Stimulated activated CD8-positive, alpha-beta memory T cell treated with anti-CD3 and anti-CD28 coated beads, Interleukin-7, amount 100 ng/mL, for 1 hour (primary cell): ENCODE measurements at places on chromosomes 1 and 21.

GRCh38 chr1:44275991-44276405 lies 62.7 kb downstream of the DMAP1 start:
- no peak for DNase-seq

DNA sequence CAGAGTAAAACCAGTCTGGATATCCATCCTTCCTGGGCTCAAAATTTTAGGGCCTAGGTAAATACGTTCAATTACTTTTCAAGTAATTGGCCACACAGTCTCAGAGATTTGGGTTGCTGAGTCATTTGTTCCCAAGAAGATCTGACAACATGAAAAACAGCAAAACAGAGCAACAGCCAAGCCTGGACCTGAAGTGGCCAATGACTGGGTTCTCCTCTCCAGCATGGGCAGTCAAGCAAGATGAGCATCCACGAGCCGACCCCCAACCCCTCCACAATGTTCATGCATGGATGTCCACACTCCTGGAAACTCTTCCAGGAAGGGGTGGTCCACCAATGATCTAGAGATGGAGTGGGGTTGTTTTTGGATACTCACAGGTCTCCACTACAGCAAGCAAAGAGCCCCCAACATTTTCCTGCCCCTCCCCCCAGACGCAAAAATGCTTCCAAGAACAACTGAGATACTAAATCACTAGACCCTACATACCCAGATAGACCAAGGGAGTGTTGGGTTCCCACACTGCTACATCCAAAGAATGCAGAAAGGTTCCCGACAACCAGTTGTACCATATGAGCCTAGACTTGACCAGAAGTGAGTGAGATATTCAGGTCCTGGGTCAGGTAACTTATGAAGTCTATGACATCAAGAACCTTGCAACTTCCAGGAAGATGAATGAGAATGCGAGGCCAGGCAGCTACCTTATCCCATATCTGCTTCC lies 73.0 kb downstream of the CD46 start:
- no peak for DNase-seq

DNA sequence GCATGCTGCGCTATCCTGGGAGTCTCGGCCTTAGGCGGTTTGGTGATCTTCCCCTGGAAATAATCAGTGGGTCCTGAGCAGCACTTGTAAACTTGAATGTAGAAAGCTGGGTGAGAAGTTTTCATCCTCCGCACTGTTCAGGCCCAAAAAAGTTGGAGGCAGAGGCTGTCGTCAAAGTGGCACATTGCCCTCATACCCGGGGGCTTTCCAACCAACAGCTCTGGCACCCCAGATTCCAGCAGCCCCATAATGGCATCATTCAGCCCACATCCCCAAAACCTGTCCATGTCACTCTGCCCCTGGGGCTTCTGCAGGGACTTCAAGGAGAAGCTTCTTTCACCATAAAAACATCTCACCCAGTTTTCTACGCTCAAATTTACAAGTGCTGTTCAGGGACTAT lies 59.3 kb downstream of the TOR1AIP2 start:
- DNase-seq: no peak

GRCh38 chr1:185376840-185377635 lies 60.0 kb upstream of the IVNS1ABP start:
- no peak for DNase-seq

DNA sequence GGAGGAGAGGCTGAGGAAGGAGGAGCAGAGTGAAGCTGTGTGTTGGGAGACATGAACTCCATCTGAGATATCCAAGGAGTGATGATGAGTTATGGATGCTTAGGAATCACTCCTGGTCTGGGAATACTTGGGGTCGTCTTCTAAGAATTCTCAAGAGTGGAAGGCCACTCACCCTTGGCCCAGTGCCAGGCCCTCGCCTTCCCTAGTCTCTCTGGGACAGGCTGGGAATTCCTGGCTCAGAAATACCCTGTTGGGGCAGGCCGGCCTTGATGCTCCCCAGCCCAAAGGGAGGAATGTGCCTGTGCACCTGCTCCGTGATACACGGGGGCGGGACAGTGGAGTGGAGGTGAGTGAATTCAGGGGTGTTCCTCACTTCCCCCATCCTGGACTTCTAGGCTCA lies 12.6 kb upstream of the LMNA start:
- DNase-seq: no peak

DNA sequence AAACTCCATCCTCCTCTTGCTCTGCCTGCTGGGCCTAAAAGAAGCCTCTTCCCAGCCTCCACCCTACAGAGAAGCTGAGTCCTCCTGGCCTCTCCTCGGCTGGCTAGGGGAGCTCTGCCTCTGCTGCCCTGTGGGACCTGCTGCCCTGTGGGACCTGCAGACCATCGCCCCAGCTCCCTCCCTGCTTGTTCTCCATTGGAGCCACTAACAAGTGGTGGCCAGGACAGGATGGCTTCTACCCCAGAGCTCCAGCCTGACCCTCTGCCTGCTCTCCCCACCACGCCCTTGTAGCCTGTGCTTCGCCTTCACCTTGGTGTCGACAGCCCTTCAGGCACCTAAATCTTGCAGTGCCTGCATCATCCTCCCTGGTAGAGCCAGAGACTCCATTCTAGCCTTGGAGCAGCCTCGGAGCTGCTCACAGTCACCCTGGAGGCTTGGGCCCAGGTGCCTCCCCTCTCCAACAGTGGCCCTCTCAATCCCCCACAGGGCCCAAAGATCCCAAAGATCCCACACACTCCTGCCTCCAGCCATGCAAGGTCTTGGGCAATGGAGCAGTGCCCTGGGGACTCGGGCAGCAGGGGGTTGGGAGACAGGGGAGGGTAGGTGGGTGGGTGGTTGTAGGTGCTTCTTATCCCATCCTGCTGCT lies 3.0 kb downstream of the EPS8L3 start:
- no peak for DNase-seq

GRCh38 chr1:211329764-211330201 lies 3.1 kb downstream of the TRAF5 start:
- no peak for DNase-seq

GRCh38 chr1:218303176-218303879 lies 18.2 kb downstream of the RRP15 start:
- DNase-seq: no peak

DNA sequence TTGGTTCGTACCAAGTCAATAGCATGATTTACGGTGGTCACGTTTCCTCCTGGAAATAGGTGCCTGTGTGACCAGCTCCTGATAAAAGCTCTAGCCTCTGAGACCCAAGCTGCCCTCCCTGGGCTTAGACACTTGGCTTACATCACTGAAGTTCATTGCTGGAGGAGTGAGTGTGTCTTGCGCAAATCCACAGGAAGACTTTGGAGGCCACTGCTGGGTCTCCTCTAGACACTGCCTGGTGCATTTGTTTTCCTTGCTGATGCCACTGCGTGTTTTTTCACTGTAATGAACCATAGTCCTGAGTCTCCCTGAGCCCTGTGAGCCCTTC lies 230.6 kb downstream of the DSCAM start:
- DNase-seq: no peak

GRCh38 chr21:37582590-37582989 lies 216.0 kb downstream of the DYRK1A start:
- DNase-seq: no peak

GRCh38 chr21:31870472-31871193 lies 2.2 kb upstream of the HUNK start:
- DNase-seq: no peak

GRCh38 chr1:183674339-183674738 lies 21.2 kb upstream of the APOBEC4 start:
- DNase-seq: no peak

- no peak for DNase-seq
Observed at GRCh38 chr1:3217181-3217641, 148.2 kb downstream of the PRDM16 start.

GRCh38 chr1:224786533-224787250 lies 142.8 kb upstream of the DNAH14 start:
- no peak for DNase-seq

DNA sequence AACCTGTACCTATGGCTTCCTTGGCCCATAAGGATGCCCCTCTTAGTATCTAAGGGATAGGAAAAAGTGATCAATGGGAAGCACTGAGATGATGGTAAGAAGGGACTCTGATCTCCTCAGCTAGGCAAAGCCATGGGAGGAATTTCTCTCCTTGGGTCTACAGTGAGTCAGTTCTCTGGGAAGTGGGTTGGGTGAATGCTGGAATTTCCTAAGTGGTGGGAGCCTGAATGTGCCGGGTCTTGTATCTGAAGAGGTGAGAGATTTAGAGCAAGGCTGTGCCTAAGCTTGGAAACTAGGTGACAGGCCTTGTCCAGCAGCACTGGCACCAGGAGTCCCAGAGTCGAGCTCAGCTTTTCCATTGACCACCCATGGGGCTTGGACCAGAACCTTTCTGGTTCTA lies 96.3 kb upstream of the SLC2A1 start:
- no peak for DNase-seq

DNA sequence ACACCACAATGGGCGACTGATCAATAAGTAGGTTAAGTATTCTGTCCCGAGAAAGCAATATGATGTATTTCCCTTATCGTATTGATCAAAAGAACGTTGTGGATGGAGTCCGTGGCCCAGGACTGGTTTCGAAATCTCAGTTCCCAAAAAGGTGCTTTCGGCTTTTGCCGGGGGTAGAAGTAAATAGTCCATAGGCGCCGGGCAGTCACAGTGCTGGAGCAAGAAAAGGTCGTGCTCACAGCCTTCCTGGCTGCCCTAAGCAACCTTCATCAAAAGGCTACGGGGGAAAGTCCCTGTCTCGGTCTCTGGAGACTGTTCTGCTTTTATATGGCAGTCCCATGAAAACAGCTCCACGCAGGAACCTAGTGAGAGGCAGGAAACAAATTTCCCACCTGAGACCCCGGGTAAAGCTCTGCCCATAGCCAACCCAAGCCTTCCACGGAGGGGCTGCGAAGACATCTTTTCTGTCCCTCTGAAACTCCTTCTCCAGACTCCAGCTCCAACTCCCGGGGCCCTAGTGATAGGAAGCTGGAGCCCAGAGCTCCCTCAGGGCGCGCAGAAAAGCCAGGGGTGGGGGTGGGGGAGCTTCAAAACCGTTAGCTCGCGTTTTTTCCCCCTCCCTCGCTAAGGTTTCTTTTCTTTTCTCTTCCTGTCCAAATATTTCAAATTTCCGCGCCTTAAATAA lies 7.0 kb downstream of the CDKN2C start:
- DNase-seq: no peak

- DNase-seq: no peak
Observed at GRCh38 chr1:116309090-116309870, 63.8 kb upstream of the ATP1A1 start.

GRCh38 chr1:201487742-201488141 lies 18.8 kb upstream of the PHLDA3 start:
- no peak for DNase-seq

DNA sequence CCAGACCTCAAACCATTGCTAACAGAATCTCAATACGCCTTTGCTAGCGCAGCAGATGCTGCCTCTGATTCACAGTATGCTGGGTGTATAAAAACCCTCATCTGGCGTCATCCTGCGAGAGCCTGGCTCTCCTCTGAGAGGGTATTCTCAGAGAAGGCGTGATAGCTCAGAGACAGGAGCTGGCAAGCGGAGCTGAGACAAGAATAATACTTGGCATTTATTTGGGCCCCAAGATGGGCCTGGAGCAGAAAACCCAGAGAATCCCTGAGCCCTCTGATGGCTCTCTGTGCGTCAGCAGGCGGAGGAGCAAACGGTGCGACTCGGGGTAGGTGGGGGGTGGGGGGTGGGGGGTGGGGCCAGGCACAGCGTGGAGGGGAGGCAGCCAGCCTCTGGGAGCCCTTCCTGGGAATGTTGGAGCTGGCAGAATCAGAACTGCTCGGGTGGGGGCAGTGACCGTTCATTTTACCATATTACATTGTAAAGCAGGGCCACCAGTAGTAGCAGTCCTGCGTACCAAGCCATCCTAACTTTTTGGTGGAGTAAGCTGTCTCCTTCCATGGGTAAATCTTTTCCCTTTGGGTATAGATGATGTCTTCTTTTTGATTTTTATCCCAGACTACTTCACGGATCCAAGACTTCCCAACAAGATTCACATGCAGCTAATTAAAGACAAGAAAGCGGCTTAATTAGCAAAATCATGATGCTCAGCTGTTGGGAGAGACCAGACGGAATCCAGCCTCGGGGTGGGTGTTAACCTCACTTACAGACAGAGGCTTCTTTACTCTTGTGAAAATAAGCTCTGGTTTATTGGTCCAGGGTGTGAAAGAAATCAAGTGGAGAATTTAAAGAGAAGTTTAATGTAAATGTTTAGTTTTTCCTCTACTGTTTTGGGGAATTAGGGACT lies 7.1 kb downstream of the RIIAD1 start:
- DNase-seq: no peak

GRCh38 chr21:42518626-42519025 lies 5.0 kb downstream of the SLC37A1 start:
- DNase-seq: no peak

DNA sequence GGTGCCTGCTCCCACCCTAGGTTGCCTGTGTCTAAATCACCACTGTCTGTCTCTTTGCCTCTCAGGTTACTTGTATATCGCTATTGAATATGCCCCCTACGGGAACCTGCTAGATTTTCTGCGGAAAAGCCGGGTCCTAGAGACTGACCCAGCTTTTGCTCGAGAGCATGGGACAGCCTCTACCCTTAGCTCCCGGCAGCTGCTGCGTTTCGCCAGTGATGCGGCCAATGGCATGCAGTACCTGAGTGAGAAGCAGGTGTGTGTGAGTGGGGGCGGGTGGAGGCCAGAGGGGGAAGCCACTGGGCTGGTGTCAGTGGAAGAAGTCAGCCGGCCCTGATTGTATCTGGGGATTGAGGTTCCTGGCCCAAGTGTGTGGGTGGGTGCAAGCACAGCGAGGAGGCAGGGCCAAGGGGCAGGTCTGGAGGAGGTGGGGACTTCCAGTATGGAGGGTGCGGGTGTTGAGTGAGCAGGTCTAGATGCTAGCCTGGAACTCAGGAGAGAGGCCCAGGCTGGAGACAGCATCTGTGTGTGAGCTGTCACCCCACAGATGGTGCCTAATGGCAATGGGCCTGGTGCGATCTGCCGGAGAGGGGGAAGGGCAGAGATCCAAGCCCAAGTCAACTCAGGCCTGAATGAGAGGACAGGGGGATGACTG lies 17.2 kb downstream of the TIE1 start:
- DNase-seq: no peak

DNA sequence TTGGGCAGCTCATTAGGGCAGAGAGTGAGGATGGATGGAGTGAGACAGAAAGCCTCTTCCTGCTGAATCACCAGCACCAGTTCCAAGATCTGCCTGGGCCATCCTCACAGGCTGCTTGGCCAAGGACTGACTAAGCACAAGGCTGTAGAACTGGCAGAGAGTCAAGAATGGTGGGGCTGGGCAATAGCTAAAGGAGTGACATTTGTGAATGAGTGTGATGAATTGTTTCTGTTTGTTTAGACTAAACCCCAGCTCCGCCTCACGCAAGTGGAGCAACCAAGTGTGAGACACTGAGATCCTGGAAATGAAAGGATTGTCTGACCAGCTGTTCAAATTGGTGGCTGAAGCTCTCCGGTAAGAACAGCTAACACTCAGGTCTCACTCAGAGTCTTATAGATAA lies 38.6 kb downstream of the BRINP2 start:
- DNase-seq: no peak
